ENCODE measurements at places on chromosomes 16 and 17. TPM values are rescaled to one million over a fixed set of nuclear protein-coding genes. Genes with fewer than 3 reads are reported as not detected.

WSCD1 gene
- 5.1 TPM for total RNA-seq

DNA sequence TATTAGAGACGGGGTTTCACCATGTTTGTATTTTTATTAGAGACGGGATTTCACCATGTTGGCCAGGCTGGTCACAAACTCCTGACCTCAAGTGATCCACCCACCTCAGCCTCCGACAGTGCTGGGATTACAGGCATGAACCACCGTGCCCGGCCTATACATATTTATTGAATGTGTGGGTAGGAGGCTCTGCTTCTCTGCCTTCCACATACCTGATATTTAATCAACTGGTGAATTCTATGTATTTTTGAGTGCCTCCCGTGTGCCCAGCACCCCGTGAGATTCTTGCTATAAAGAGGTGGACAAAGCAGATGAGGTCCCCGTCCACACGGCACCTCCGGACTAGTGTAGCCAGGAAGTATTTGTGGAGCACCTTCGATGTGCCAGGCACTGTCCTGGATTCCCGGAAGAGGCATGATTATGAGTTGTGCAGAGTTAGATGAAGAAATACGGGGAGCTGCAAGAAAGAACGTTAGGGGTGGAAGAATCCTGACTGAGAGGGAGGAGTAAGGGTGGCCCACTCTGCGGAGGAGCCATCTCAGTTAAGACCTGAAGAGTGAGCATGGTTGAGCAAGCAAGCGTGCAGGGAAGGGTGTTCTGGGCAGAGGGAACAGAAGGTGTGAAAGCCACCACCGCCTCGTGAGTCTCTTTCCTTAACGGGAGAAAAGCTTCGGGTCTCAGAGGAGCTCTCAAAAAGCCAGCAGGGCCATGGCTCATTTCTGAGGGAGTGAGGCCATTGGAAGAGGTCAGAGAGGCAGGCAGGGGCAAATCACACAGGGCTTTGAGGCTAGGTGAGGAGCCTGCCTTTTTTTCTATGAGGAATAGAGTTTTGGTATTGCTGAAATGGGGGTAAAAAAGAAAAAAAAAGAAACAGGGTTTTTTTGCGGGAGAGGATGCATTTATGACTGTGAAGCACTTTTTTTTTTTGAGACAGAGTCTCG lies 21.2 kb downstream of the CRISPLD2 start:
- DNase-seq, result no peak

DNA sequence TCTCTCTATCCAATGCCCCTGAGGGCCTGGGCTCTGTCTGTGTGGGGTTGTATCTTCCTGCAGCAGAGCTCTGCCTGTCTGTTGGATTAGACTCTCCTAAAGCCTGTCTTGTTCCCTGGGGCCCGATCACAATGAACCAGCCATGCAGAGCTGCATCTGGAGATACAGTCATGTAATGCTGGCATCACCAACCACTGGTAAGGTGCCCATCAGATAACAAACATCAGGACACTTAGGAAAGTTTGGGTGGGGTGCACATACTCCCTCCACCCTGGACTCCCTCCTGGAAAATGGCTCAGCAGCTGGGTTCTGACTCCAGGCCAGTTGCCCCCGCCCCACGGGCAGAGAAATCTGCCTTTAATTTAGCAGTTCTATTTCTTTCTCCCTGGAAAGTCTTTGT lies 61.3 kb upstream of the BRD7 start:
- DNase-seq, result peak; percentile 12

CRHR1 gene
- total RNA-seq, result 3.9 TPM

OR3A2 gene
- total RNA-seq, result not detected

EPX gene
- not detected for total RNA-seq

DNA sequence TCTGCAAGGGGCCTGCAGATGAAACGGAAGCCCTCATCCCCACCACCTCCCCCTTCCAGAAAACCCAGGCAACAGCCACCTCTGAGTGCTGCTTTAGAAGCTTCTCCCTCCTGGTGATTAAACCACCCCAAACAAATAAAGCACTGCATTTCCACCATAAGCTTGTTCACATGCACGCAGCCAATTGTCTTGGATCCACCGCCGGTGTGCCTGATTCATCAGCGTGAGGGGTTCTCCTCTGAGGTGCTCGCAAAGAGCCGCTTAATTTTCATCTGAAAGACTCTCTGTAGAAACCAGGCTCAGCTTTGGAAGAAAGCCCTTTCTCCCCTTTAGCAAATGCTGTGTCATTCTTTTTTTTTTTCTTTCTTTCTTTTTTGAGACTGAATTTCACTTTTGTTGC lies 155.2 kb upstream of the EEF2KMT start:
- no peak for DNase-seq

FLII gene
- total RNA-seq, result 118 TPM

DNA sequence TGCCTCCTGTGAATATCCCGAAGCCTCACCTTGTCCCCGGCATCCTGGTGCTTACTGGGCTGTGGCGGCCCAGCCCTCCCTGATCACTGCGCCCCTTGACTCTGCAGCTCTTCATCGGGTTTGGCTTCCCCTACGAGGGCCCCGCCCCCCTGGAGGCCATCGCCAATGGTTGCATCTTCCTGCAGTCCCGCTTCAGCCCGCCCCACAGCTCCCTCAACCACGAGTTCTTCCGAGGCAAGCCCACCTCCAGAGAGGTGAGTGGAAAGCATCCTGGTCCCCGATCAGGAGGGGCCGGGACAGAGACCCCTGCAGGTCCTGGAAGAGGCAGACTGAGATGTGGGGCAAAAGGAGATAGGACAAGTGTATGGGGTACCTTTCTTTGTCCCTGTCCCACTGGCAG lies 72.1 kb downstream of the MGAT5B start:
- DNase-seq, result no peak

ENO3 gene
- total RNA-seq, result 12.0 TPM

SPG7 gene
- total RNA-seq, result 121 TPM

NSRP1 gene
- total RNA-seq, result 30.3 TPM

ACSF3 gene
- 36.6 TPM for total RNA-seq

- DNase-seq, result no peak
These were observed 2.8 kb upstream of the SLFN11 start for GRCh38 chr17:35376245-35376644.

GRCh38 chr17:81241648-81242420 lies 2.7 kb downstream of the NDUFAF8 start:
- peak; percentile 35 for DNase-seq

DNA sequence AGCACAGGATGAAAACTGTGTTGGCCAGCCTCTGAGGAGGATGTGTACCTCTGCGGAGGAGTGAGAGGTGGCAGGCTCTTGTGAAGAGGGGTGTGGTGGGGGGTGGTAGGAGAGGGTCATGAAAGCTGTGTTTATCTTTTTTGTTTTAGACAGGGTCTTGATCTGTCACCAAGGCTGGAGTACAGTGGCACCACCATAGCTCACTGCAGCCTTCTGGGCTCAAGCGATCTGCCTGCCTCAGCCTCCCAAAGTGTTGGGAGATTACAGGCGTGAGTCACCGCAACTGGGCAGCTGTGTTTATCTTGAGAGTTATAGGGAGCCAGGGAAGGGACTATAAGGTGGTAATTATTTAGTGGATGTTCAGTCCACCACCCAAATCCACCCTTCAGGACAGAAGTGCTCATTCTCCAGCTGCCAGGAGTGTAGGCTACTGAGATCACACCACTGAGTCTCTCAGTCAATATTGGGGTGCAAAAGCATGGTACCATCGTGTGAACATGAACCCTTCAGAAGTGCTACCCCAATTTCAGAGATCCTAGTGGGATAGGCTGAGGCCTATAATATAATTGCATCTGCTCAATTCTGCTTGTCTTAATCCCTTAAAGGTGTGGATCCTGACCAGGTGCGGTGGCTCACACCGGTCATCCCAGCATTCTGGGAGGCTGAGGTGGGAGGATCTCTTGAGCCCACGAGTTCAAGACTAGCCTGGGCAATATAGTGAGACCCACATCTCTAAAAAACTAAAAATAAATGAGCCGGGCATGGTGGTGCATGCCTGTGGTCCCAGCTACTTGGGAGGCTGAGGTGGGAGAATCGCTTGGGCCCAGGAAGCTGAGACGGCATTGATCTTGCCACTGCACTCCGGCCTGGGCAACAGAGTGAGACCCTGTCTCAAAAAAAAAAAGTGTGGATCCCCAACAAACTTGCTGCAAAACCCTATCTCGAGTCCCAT lies 788 bp upstream of the EXOC3L1 start:
- DNase-seq, result no peak

DNA sequence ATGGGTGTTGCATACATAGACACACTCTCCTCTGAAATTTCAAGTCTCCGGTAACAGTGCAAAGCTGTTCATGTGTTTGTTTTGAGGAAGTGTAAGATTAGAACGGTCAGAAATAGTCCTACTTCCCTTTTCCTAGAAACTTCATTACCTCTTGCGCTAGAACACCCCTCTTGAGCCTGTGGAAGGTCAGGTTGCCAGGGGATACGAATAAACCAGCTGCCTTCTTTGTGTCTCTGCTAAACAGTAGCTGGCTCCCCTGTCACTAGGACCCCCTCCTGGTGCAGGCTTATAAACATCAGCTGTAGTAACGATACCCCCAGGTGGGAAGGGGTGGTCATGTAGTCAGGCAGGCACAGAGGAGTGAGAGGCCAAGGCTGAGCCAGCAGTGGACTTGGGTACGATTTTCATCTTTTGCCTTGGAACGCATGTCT lies 113.4 kb upstream of the RCVRN start:
- peak; percentile 35 for DNase-seq

DNA sequence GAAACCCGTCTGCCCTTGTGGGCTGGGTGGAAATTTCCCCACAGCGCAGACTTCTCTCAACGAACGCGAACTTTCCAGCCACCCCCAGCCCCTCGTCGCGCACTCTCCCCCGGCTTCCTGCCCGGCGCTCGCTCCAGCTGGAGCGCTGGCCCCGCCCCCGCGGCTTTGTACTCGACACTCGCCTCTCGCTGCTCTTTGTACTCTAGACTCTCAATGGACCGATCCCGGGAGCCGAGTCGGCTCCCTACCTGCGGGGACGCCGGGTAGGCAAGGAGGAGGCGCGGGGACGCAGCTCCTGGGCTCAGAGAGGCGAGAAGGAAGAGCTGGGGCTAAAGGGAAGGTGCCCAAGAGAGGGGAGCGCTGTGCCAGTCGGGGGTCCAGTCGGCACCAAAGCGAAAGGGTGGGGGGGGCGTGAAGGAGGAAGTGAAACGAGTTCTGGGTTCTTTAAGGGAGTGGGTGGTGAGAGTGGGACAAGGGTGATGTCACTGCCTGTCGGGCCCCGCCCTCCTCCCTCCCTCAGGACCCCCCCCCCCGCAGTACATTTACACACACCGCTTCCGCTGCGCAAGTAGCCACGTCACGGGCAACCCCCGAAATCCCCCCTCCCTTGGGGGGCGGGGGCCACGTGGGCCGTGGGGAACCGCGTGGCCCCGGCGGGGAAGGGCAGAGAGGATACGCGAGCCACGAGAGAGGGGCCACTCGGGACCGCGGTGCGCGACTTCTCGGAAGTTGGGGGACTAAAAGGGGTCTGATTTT lies 9.7 kb downstream of the KDM6B start:
- peak; percentile 86 for DNase-seq

DNA sequence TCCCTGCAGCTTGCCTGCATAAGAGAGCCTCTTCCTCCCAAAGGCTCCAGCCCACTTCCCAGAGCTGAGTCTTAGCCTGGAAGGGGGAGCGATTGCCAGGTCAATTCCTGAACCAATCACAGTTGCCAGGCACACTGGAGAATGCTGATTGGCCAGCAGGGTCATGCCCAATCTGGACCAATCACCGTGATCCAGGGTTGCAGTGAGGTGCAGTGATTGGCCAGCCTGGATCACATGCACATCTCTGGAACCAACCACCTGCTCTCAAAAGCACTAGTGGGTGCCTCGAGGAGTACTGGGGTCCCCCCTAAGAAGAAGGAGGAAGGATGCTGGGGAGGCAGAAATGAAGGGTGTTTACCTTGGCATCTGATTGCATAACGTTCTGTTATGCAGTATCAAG lies 18.4 kb downstream of the NAGPA start:
- DNase-seq, result no peak

DNA sequence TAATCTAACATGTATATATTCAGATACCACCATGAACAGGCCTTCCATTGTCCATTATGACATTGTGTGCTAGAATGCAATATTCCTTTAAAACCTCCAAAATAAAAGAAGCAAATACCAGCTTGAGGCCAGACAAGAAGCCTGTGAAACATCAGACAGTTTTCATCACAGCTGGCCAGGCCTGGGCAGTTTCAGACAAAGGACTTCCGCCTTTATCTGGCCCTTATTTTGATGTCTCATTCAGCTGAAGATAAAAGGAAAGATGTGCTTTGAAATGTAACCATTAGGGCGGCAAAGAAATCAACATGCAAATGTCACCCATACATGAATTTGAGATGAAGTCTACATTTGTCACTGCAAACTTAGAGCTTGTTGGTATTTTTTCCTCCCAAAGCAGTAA lies 737.5 kb downstream of the KCNJ2 start:
- DNase-seq, result peak; percentile 65

GRCh38 chr16:5225931-5226655 lies 128.5 kb upstream of the EEF2KMT start:
- DNase-seq, result no peak

GRCh38 chr17:49436174-49436573 lies 21.5 kb upstream of the PHB1 start:
- DNase-seq, result no peak

DNA sequence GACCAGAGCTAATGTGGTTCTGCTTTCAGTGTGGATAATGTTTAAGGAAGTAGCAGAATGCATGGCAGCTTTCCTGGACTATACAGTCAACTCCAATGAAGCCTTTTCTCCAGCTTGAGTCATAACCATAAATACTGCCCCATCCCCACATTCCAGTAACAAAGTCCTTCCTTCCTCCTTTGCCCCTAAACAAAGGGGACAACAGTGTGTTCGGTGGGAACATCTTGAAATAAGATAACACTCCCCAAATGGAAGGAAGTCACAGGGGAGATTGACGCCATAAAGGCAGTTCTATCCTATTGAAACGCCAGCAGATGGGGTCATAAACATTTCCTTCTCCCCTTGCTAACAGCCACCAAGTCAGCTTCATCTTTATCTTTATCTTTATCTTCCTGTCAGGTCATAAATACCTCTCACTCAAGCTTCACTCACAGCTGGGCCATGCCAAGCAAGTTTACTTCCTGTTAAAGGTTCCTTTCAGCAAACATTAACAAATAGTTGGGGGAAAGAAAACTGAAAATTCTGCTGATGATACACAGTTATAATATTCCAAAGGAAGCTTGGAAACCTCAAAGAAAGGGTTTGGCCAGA lies 136.7 kb downstream of the SNX11 start:
- peak; percentile 26 for DNase-seq

GRCh38 chr17:19386051-19386929 lies 700 bp downstream of the MFAP4 start:
- DNase-seq, result peak; percentile 78

KRTAP2-2 gene
- total RNA-seq, result 8.4 TPM

RAB40C gene
- 12.3 TPM for total RNA-seq

UTS2R gene
- total RNA-seq, result 0.48 TPM

- DNase-seq, result peak; percentile 94
These were observed 153.1 kb upstream of the NOG start for GRCh38 chr17:56440419-56440818.
